ENCODE measurements at places on chromosomes 7 and 10.
A peak's percentile ranks its signal among the peaks of the same experiment; 100 is the strongest.

DNA sequence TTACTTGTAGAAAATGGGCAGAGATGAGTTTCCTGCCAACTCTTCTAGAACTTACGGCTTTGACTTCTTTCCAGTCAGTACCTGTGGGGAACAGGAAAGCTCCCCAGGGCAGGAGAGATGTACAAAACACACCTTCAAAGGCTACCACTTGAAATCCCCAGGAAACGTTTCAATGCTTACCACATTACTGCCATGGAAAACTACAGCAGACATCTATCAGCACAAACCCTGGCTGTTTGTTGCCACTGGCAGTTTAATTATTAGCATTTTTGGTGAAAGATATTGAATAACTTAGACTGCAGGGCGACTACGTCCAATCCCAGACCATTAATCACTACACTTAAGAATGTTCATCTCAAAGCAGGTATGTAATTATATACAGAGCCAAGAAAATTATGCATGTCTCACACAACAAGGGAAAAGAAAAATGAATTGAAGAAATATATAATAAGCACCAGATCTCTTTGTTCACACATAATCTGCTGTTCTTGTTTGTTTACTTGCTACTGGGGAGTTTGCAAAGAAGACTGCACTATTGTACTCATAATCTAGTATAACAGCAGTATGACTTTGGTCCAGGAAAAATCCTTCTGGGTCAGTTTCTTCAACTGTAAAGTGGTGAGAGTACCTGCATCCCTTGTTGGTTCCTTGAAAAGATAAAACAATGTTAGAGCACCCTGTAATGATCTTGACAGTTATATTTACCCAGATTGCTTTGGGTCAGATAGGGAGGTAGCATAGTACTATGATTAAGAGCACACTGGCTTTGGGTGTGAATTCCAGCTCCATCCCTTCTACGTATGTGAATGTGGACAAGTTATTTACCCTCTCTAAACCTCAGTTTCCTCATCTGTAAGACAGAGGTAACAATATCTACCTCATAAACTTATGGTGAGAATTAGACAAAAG, 138.3 kb downstream of the DOCK4 start:
- DNase-seq: no peak

DNA sequence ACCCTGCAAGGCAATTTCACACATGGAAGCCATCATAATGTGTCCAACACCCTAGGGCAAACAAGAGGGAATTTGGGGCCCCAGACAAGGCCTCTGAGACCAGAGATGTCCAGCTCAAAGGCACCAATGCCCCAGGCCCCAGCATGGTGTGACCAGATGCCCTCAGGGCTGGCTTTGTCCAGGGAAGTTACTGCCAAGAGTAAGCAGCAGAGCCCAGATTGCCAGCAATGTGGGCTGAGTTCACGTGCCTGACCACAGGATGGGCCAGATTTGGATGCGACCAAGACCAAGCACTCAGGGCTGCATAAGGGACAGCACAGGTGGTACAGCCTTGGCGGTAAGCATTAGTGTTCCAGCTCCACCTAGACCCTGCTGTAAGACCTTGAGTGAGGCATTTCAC, 12.7 kb downstream of the MYOF start:
- DNase-seq: no peak

- no peak for DNase-seq
Observed at GRCh38 chr7:4079366-4079765, 602.7 kb upstream of the FOXK1 start.

DNA sequence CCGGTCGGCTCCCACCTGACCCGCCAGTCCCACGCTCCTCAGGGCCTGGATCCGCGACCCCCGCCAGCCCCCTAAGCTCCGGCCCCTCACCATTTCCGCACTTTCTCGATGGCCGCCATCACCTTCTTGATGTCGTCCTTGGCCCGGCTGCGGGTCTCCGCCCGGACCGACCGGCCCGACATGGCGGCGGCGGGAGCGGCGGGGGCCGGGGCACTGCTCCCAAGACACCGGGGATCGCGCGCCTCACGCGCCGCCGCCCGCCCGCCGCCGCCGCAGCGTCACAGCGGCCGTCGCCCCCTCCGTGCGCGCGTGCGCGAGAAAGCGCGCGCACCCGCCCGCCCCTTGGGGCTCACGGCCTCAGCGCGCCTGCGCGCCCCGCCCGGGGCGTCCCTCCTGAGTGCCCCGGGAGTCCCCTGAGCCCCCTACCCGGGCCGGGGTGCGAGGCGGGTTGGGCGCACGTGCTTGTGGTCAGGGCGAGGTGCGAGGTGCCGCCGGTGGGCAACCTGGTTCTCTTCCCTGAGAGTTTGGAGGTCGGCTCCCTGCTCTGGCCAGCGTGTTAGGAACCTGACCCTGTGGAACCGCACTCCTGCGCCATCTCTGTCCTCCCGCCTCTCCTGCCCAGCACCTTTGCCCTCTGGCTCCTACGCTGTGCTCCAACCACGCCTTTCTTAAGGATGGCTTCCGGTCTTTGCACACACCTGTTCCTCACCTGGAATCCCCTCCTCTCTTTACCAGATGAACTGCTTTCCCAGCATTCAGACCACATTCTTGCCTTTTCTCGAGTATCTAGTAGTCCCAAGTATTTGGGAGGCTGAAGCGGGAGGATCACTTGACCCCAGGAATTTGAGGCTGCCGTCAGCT, at the start of gene BCL7B:
BCL7B (minus strand) TSS at position 294 of the 861 bp plus-strand sequence; CDS start at position 182, 112 bp downstream.
- DNase-seq: peak; percentile 77

GRCh38 chr10:96614515-96614914, 27.7 kb upstream of the TM9SF3 start:
- DNase-seq: peak; percentile 24

- no peak for DNase-seq
Observed at GRCh38 chr7:7795203-7795602, 76.8 kb upstream of the RPA3 start.

DNA sequence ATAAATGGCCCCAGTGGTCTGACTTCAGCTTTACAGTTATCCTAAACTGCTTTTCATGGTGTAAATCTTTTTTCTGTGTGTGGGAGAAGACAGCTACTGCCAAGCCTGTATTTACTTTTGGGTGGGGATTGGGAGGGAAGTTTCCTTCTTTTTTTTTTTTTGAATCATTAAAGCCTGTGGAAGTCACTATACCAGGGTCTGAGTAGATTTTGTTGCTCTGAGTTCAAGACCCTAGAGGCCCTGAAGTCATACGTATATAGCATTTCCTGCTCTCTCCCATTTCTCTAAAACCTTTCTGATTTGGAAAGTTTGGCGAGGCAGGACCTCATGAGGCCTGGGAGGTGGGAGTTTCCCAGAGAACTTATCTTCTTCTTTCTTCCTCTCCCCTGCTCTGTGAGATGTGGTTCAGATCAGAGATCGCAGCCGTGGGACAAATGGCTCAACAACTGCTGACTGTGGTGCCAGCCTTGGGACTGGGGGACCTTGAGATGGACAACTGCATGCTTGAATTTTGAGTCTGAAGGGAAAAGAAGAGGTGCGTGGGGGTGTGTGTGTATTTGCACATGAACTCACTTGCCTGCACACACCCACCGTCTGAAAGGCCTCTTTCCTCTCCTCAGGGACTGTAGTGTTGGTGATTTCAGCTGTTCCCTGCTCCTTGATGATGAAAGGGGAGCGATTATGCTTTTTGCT, 18.1 kb downstream of the LRMDA start:
- no peak for DNase-seq

DNA sequence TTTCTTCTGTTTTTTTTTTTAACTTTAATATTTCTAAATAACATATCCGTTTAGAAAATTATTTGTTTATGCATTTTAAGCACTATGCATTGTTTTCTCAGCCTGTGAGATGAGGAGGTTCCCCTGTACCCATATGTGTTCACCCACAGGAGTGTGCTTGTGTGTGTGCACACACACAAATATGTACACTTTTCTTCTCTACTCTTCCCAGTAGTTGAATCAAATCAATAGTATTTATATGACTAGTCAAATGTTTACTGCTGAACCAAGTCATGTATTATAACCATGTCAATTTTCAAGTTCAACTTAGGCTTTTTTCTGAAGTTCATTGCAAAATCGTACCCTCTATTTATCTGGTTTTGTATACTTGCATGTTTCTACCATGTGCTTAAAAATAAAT, 37.3 kb downstream of the HDAC9 start:
- no peak for DNase-seq

DNA sequence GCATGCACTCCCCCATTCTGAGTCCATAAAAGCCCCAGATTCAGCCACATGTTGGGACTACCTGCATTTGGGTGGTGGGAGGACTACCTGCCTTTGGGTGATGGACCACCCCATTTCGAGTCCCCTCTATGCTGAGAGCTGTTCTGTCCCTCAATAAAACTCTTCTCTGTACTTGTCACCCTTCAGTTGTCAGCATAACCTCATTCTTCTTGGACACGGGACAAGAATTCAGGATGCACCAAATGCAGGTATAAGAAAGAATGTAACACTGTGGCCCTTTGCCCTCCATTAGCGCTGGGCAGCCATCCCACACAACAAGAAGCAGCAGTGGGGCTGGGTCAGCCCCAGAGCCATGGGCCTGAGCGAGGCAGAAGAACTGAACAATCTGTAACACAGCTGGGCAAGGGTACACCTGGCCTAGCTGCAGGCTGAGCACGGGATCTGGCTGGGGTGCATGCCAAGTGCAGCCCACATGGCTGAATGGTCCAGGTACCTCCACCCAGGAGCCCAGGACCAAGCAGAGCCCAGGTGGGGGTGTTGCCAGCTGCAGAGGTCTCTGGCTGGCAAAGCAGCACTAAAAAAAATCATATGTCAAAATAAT, 1344.3 kb upstream of the LRRTM3 start:
- DNase-seq: no peak

DNA sequence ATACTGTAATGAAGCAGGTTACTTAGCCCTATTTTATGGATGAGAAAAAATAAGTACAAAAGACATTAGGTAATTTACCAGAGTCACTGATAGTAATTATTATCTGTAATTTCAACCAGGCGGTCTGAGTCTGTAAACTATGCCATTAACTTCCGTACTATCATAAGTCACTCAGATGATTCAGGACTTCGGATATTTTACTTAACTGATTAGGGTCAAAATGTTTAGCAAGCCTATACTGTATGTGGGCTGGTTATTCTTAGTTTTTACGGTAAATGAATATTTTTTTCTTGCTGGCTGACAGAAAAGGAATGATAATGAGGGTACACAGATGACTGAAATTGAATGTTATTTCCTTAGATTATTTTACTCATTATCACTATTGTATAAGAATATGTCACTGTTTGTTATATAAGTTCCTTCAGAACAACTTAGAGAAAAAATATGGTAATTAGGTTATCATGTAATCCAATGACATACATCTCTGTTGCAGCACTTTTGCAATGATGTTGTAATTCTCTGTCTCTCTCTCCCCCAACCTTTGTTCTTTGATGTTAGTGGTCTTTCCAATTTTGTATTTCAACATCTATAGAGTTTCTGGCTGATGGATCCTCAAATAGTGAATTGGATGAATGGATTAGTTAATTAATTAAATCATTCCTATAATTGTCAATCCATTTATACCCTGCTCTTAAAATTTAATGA, 165.6 kb downstream of the ZEB1 start:
- DNase-seq: no peak

Measured in NCI-H82 (cell line).